ENCODE measurements at places on chromosomes 12 and 14.

DNA sequence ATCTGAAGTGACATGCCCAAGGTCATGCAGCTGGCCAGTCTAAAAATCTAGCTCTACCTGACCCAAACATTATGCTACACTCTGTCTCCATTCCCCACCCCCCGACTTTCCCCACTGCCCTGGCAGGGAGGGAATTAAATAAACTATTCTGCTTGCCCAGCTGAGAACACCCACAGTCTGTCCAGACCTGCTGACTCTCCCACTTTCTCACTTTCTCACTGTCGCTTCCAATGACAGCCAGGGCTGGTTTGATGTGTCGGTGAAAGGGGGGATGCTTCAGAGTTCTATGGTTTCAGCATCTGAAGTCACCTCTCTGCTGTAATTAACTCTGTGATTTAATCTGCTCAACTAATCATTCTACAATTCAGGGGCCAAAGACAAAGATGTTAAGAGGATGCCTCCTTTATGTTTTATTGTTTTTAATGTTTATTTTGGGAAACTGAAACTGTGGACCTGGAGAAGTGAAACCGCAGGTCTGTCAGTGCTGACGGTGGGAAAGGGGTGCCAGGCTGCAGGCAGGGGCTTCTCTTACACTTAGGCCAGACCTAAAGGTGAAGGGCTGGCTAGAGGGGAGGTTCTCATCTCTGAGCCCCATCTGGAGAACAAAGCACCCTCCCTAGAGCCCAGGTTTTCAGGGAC lies 8.1 kb upstream of the MSI1 start:
- no peak for DNase-seq

GRCh38 chr14:89638891-89639290 lies 221.9 kb upstream of the FOXN3 start:
- no peak for DNase-seq

- no peak for DNase-seq
These were observed 18.1 kb upstream of the PTCSC3 start for GRCh38 chr14:36194663-36195062.

DNA sequence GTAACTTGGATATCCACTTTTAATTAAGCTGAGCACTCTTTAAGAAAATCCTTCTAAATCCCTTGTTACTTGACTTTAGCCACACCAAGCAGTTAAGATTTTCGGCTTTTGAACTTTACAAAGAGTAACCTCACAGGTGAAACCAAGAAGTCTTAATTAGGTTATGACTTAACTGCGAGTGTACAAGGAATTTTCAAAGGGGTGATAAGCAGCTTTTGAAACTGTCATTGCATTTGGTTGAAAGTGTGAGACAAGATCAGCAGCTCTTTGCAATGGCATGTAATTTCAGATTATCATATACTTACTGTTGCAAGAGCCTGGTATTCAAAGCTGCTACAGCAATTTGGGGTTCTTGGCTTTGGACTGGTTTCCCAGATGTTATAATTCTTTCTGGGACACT lies 137.5 kb downstream of the TMEM117 start:
- no peak for DNase-seq

- DNase-seq: no peak
These were observed 6.0 kb downstream of the ULK1 start for GRCh38 chr12:131900397-131900796.

GRCh38 chr12:6830999-6831398 lies 2.8 kb downstream of the P3H3 start:
- DNase-seq: no peak

DNA sequence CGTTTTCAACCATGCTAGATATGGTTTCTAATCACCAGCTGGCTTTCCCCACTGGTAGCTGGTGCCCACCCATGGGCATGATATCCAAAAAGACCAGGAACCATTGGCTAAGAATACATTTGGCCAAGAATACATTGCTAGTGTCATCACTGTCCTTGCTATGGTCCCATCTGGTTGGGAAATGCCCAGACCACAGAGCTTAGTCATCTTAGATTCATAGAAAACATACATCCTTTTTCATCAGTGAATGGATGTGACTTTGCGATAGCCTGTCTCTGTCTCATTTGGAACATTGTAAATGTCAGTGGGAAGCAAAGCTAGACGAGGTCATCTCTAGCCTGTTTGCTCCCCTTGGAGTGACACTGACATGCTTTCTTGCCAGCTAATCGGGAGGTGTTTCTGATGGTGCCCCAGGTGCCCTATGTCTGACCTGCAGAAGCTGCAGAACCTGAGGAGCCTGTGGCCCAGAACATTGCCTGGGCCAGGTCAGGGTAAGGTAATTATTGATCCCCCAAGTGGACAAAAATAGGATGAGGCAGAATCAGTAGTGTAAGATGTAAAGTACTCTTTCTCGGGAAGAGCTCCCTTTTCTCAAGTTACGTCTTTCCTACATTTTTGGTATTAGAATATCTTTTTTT lies 194.8 kb downstream of the SLC41A2 start:
- no peak for DNase-seq

Measured in H9 (cell line).